ENCODE measurements at places on chromosomes 4 and X.
A peak's percentile ranks its signal among the peaks of the same experiment; 100 is the strongest.

DNA sequence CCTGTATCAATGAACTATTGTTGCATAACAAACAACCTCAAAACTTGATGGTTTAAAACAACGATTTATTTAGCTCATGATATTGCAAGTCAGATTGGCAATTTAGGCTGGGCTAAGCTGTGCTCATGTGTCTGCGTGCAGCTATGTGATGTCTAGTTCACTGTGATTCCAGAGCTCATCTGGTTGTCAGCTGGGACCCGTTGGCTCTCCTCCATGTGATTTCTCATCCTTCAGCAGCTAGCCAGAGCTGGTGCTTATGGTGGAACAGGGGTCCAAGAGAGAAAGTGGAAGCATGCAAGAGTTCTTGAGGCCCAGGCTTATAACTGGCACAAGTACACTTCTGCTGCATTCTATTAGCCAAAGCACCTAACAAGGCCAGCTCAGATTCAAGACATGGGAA, 28.8 kb upstream of the TRPC3 start:
- no peak for DNase-seq

DNA sequence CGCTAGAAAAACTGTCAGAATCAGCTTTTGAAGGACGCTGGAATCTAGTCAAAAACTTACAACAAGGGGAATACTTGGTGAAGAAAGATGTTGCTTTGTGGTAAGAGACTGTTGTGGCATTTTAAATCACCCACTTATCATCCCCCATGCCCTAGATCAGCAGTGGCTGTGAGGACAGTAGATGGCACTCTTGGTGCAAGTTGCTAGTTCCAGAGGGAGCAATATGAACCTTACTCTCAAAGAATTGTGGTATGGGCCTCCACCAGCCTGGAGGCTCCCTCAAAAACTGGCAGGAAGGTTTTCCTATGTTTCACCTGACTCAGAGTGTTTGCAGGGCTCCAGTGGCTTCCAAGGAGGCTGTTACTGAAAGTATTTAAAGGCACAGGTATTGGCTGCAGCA, 37.7 kb upstream of the SLC16A2 start:
- peak; percentile 53 for DNase-seq

GRCh38 chr4:63049278-63049677, 1360.0 kb downstream of the TECRL start:
- DNase-seq = no peak

- DNase-seq = no peak
Observed at GRCh38 chr4:18213576-18214198, 192.1 kb upstream of the LCORL start.

DNA sequence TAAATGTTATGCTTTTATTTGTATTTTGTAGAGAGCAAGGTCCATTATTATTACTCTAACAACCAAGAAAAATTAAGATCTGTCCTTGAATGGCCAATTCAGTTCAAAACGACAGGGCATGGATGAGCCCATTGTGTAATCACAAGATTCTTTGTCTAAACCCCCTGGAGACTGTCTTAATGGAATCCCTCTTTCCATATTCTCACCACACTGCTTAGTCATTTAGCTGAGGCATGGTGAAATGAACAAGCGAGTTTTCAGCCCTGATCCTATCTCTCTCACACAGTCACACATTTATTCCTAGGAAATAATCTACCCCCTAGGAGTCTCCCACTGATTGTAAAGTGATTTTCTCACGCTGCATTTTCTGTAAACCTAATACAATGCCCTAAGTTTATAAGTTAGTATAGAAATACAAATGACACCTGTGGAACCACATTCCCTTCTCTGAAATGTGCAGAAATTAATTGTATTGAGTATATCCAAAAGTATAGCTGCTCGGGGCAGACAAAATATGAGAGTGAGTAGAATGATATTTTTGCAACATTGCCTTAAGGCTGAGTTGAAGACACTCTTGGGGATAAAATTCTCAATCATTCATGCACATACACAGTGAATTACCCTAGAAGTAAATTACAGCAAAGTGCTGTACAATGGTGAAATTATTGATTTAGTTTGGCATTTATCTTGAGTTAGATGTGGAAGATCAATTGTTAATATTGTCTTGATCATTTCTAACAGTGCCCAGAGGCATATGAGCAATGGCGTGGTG, 119.7 kb upstream of the PCDH7 start:
- no peak for DNase-seq

- DNase-seq = no peak
Observed at GRCh38 chr4:604131-604530, 21.2 kb upstream of the PDE6B start.

- no peak for DNase-seq
Observed at GRCh38 chr4:183790661-183791060, 114.4 kb upstream of the STOX2 start.

DNA sequence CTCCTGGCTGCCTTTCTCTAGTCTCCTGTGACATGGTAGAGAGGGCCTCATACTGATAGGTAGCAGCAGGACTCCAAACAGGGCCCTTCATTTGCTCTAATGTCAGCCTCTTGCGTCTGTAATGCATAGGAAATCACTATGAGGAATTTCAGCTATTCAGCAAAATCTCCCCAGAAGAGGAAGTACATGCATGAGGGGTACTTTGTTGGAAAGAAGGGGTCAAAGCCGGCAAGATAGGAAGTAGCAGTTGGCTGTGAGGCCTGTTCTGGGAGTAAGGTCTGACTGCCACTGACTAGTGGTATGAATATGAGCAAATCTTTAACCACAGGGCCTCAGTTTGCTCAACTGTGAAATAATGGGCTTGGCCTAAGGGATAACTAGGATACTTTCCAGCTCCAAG, 283.2 kb downstream of the ARHGAP10 start:
- no peak for DNase-seq

DNA sequence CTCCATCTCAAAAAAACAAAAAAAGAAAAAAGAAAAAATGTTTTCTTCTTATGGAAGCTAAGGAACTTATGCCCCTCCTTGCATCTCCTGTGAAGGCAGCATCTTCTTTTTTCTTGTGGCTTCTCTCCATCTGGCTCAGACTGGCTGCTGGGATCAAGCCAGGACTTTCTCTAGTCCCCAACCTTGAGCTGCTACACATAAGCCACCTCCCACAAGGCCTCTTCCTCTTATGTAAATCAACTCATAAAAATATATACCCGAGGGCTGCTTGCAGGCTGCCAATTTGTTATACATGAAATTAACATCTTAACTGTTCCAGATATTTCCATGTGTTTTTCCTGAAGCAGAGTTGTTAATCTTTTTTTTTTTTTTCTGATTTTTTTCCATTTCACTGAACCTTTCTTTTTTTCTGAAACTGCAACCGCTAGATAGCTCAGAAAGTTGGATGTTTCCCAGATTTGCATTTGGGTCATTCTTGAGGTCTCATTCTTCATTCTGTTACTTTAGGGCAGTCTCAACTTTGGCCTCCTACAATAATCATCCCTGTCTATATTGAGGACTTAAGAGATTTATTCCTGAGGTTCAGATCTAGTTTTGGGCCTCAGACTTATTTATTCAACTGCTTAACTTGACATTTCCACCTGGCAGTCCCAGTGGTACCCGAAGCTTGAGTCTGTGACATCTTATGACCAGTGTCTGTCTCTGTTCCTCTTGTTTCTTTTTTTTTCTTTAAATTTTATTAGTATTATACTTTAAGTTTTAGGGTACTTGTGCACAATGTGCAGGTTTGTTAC, 10.3 kb downstream of the SNX25 start:
- peak; percentile 92 for DNase-seq

DNA sequence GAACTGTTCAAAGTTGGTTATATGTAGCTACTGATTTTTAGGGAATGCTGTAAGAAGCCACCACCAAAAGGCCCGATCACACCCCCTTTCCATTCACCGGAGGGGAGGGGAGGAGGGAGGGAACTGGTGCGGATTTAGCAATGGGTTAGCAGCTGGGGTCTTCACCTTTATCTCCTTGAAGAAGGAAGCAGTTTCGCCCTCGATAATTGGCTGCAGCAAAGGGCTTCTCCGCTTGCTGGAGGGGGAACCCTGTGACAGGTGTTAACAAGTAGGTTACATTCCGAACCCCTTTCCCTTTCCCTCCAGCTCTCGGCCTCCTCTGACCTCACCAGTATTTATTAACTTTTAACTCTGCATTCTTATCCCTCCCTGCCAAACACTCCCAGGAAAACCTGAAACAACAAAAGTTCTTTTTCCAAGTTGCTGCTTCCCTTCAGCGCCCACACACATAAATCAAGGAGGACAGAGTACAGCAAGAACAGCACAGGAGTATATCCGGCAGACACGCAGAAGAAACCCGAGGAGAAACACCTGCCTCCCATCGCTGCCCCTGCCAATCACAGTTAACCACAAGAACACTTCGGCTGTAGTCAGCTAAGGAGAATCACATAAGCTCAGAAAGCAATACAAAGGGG, 39.8 kb upstream of the NAP1L5 start:
- peak; percentile 20 for DNase-seq

GRCh38 chrX:50978920-50979682, 68.6 kb downstream of the BMP15 start:
- no peak for DNase-seq

Measured in adrenal gland (tissue), 19 donors.